GM10248 (cell line): ENCODE measurements at places on chromosomes 1 and 21.
A peak's percentile ranks its signal among the peaks of the same experiment; 100 is the strongest.

GRCh38 chr21:46100426-46100825, 2.5 kb downstream of the COL6A2 start:
- no peak for DNase-seq

GRCh38 chr1:91948501-91949355, 473 bp upstream of the BRDT start:
- DNase-seq: no peak

DNA sequence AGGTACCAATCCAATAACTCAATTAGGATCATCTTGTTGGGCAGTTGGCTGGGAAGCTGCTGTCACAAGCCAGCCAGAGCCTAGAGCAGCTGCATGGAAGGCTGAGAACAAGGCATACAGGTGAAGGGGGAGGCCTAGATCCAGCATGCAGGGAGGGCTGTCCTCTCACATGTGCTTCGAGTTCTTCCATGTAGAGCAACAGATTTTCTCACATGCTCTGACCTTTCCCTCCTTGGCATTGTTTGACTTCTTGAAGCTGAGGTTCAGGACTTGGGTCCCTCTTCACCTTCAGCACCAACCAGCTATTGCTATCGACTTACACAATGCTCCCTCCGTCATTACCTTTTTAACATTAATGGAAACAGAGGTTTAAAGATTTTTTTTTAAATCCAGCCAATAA, 257.7 kb downstream of the ATG4C start:
- no peak for DNase-seq

DNA sequence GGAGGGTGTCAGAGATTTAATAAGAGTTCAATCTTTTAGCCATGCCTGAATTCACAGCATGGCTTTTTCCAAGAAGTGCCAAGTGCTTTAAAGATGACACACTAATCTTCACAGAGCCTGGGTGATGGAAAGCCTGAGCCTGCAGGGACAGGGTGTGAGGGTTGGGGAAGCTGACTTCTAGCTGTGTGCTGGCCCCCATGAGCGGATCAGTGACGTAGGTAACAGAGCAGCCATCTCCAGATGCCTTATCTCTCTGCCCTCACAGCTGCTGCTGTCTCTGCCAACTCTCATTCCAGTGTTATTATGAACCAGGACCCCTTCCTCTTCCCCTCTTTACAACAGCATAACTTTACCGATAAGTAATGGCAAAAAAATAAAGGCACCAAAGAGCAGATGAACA, 30.6 kb downstream of the FAM78B start:
- no peak for DNase-seq

- no peak for DNase-seq
Observed at GRCh38 chr1:9826616-9827015, 2.9 kb upstream of the CLSTN1 start.

DNA sequence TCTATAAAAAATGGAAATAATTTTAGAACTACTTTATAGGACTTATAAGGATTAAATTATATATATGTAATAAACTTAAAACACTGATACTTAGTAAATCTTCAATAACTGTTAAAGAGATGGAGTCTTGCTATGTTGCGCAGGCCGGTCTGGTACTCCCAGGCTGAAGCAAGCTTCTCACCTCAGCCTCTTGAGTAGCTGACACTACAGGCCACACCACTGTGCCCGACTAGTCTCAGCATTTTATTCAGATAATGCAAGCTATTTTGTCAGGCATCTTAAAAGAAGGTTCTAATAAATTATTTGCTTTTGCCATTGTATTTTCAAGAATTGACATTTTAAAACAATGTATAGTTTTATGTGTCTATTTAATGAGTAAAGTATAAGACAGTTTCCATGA, 20.8 kb downstream of the CNST start:
- no peak for DNase-seq

DNA sequence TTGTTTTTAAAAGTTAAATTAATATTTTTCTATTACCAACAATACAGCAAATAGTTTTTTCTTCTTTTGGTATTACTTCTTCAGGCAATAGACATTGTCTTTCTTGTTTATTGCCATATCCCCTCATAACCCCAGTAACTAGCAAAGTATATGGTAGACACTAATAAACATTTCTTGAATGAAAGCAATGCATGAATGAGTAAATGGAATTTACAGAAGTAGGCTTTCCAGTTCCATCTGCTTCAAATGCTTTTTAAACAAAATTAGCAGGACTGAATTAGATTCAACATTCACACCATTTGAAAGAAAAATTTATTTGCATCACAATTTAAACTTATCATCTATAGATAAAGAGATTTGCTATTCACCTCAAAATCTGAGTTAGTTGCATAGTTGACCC, 5.6 kb upstream of the DR1 start:
- no peak for DNase-seq

- no peak for DNase-seq
Observed at GRCh38 chr1:180854456-180854855, 58.2 kb upstream of the KIAA1614 start.

DNA sequence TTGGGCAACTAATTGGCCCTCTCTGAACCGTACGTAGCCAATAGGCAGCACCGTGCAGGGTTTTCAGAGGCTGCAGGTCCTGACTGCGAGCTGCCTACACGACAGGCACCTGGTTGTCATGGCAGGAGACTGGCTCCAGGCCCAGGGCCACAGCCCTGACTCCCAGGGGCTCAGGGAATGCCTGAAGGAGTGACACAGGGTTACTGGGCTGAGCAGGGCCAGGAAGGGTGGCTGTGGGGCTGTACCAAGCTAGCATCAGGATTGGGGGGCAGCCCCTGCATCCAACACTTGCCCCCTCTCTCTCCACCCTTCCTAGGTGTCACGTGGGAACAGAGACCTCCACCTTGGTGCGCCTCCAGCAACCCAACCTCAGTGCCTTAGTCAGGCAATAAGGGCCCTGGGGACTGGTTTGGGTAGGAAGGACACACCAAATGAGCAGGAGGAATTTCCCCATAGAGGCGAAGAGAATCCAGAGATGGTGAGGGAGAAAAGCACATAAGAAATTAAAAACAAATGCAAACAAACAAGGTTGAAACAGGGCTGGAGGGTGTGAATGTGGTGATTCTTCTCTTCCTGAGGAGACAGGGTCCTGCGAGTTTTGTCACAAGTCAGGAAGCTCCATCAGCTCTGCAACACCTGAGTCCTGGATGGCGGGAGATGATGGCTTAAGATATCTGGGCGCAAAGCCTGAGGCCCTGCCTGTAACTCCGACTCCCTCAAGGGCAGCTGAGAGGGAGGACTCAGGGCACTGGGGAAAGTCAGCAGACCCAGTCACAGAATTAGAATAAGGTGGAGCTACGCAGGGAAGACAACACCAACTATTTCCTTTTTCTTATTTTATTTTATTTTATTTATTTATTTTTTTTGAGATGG, 19.7 kb upstream of the RNU1-4 start:
- peak; percentile 40 for DNase-seq

DNA sequence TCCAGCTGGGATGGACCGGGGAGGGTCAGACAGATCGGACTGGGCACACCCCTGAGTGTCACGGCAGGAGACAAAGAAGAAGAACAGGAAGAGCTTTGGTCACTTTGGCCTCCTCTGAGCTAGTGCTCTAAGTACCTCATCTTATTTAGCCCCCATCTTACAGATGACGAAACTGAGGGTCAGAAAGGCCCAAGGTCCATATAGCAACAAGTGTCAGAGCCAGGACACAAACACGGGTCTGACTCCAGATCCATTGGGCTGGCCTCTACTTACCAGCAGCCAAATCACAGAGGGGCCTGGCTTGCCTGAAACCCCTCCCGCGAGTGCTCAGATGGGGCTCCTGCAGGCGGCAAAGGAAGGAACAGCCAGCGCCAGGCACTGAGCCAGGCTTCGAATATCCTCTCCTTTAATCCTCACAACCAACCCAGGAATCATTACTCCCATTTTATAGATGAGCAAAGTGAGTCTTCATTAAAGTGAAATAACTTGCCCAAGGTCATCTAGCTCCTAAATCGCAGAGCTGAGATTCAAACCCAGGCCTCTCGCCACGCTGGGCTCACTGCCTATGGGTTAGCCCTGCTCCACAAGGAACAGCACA, 25.7 kb upstream of the SELENON start:
- no peak for DNase-seq

DNA sequence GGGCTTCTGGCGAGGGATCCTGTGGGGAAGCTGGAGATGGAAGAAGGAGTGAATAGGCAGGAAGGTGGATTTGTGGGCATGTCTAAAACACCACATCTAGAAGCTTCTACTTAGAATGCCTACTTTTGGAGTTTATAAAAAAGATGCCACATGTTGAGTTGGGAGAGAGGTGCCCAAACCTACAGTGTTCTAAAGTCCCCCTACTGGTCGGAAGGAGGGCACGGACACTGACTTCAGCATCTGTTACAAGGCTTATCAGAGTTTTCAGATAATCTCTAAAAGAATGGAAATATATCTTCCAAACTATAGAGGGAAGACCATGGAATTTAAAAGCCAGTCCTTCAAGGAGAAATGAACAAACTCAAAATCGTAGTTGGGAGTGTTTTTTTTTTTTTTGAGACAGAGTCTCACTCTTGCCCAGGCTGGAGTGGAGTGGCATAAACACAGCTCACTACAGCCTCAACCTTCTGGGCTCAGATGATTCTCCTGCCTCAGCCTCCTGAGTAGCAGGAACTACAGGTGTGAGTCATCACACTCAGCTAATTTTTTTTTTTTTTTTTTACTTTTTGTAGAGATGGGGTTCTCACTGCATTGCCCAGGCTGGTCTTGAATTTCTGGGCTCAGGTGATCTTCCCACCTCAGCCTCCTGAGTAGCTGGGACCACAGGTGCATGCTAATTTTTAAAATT, 14.8 kb downstream of the IBA57 start:
- no peak for DNase-seq
